IPS DF 6.9 (cell line): ENCODE measurements at places on chromosomes 5 and 9.

- no peak for DNase-seq
These were observed 13.7 kb upstream of the PRELID2 start for GRCh38 chr5:145848854-145849253.

GRCh38 chr5:131210151-131210510 is 39.4 kb downstream of the LYRM7 start:
- DNase-seq, result no peak

- no peak for DNase-seq
These were observed 138.1 kb downstream of the PDE4D start for GRCh38 chr5:59755476-59755875.

GRCh38 chr9:32431940-32432555 is 47.6 kb downstream of the ACO1 start:
- DNase-seq, result peak; percentile 13

DNA sequence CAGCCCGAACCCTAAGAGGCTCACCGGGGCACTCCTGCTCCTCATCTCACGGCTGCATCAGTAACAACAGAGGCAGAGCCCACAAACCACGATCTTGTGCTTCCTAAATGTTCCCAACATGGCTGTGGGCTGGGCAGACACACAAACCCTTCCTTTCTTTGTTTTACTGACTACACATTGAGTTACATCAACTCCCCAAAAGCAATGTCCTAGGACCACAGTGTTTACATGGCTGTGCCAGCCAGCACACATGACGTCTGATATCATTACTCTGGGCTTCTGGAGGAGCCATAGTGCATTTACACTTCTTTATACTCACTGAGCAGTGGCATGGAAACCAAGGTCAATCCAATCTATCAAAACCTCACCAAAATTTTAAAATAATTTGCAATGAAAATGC is 101.4 kb downstream of the LHFPL2 start:
- DNase-seq, result no peak

DNA sequence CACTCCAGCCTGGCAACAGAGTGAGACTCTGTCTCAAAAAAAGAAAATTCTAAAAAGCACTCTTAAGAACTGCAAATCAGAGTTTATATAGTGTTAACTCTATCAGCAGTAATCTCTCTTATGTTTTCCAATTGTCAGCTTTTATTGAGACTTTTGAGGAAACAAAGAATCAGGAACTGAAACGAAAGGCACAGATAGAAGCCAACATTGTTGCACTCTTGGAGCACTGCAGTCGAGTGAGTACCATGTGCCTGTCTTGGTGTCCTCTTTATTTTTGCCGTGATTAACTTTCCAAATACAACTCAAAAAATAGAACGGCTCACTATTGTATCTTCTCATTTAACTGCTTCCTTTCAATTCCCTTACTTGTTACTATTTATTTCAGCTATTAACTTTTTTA is 41.7 kb upstream of the LRRC19 start:
- DNase-seq, result no peak

DNA sequence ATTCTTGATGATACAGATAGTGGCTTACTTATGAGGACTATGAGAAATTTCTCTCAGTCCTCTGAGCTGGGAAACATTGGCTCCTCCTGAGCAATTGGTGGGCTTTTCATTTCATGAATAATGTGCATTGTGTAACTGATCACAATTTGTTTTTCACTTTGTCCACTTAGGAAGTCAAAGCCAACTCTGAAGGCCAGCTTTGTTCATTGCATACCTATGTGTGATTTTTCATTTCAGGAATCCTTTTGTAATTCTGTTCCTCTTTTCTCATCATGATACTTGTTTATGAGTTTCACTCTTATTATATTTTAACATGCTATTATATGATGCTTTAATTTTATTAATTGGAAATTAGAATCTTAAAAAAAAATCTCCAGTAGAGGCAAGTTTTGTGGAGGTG is 483.0 kb downstream of the EBF1 start:
- no peak for DNase-seq

GRCh38 chr9:83656952-83657351 is 34.0 kb downstream of the IDNK start:
- DNase-seq, result no peak

- no peak for DNase-seq
These were observed 51.5 kb downstream of the MTMR12 start for GRCh38 chr5:32261198-32261597.

GRCh38 chr5:32343058-32343672 is 30.4 kb upstream of the MTMR12 start:
- DNase-seq, result no peak

DNA sequence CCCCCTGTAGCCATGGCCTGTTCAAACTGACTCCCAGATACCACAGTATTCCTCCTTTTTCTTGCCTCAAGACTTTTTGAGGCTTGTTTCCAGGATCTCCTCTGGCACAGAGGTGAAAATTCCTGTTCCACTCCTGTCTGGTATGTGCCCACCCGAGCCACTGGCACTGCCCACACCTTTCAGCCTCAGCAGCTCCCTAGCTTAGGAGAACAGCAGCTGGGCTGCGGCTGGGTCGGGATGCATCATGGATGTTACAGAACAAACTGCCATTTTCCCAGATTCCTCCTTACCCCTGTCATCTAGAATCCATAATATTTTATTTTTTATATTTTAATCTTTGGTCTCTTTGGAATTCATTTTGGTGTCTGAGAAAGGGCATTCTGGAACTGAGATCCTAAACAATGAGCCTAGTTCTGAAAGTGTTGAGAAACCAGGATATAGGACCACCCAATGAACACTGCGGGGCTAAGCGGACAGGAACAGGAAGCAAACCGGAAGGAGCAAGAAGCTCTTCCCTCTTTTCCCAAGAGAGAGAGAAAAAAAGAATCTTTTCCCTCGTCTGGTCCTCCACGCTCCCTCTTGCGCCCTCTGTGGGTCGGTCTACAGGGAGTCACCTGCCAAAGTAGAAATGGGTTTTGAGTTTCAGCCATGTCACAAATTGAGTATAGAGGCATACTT is 12.5 kb downstream of the OR2S2 start:
- peak; percentile 70 for DNase-seq

DNA sequence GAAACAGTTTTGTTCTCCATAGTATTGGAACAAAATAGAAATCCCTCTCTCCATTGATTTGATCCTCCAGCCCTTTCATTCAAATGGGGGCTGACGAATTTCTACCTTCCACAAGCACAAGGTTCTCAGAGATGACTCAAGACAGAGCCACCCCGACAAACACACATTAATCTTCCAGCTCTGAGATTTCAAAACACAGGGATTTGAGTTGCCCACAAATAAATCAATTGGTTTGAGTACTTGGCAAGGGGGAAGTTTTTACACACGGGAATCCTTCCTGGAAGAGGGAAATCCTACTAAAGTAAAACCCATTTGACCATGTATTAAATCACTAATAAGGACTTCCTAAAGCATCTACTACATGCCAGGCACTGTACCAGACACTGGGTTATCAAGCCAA is 5.4 kb downstream of the ADRA1B start:
- DNase-seq, result no peak

DNA sequence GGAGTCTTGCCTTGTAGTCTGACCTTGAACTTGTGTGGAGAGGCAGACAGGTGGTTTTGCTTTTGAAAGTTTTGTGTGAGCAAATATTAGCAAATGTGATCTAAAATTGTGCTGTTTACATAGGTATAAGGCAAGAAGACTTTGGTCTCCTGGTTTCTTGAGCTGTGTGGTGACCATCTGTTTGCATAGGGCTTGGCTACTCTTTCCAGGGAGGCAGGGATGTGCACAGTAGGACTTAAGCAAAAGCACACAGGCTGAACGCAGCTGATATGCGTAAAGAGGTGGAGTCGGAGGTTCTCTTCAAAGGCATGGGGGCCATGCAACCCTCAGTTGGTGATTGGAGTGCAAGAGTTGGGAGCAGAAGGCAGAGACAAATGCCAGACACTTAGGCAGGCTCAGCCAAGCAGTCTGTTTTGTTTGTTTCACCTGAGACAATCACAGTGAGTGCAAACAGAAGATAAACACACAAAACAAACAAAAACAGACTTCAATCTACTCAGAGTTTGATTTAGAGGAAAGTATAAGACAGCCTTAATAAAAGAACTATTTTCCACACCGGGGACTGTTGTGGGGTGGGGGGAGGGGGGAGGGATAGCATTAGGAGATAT is 744.2 kb downstream of the MTRR start:
- DNase-seq, result no peak

DNA sequence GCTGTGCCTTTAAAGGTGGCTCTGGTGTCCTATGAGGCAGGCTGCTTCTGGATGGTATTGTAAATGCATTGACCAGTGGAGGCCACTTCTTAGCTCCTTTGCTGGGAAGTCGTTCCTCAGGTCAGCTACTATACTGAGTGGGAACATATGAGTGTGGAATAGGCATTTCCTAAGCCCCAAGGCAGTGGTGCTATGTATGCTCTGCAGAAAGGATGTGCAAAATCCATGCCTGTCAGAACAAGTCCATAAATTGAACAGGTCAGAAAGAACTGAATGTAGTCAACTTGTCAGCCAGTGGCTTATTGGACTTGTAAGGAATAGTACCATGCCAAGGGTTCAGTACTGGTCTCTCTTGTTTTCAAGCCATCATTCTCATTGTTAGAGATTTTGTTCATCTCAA is 216.4 kb downstream of the CDH10 start:
- DNase-seq, result no peak
